B cell (primary cell): ENCODE measurements at places on chromosomes 7 and 10.

GRCh38 chr7:30730097-30730496 is 21.8 kb upstream of the INMT start:
- H3K27ac ChIP-seq: no peak overlapping the region
- no peaks in the 10 kb centered on the region for H3K36me3 ChIP-seq
- no peak overlapping the region for H3K4me3 ChIP-seq
- peaks cover 18% of the 10 kb centered on the region for H3K4me1 ChIP-seq
- DNase-seq: no peak
- peaks cover 6% of the 10 kb centered on the region for H3K27me3 ChIP-seq

- no peaks in the 10 kb centered on the region for H3K36me3 ChIP-seq
- no peak overlapping the region for H3K4me3 ChIP-seq
- H3K27ac ChIP-seq: no peak overlapping the region
- H3K4me1 ChIP-seq: peaks cover 17% of the 10 kb centered on the region
- H3K27me3 ChIP-seq: no peaks in the 10 kb centered on the region
Observed at GRCh38 chr10:123203393-123204126, 49.4 kb downstream of the BUB3 start.

- DNase-seq: no peak
- no peaks in the 10 kb centered on the region for H3K27me3 ChIP-seq
- H3K36me3 ChIP-seq: no peaks in the 10 kb centered on the region
- H3K27ac ChIP-seq: no peak overlapping the region
- no peaks in the 10 kb centered on the region for H3K4me1 ChIP-seq
Observed at GRCh38 chr10:128137877-128138276, 11.7 kb upstream of the MKI67 start.

DNA sequence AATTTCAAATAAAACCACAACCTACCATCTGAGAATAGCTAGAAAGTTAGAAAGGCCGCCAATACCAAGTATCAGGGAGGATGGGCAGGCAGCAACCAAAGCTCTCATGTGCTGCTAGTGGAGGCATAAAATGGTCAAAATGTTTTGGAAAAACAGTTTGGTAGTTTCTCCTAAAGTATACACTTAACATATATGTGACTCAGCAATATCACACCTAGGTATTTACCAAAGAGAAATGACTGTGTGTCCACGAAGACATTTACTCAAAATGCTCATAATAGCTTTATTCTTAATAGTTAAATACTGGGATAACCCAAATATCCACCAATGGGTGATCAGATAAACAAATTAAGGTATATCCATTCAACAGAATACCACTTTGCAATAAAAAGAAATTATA is 14.3 kb downstream of the RHEB start:
- no peaks in the 10 kb centered on the region for H3K36me3 ChIP-seq
- no peak for DNase-seq
- H3K27me3 ChIP-seq: no peaks in the 10 kb centered on the region
- no peaks in the 10 kb centered on the region for H3K4me1 ChIP-seq
- H3K27ac ChIP-seq: no peak overlapping the region
- H3K4me3 ChIP-seq: no peak overlapping the region

DNA sequence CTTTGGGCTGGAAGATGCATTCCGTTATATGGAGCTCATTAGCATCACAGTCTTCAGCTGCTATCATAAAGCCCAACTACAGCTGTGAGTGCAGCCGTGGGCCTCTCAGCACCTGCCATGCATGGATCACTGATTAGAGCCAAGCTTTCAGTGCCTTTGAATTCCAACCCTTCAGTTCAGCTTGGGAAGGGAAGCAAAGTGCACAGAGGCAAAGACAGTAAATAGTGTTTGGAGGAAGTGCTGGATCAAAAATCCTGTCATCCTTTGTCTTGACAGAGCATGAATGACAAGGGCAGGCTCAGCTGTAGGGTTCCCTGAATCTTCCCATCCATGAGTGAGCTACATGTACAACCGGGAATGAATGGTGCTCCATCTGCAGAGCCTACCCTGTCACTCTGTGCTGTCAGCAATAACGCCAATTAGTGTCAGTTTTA is 153.7 kb downstream of the DNAJB9 start:
- H3K4me3 ChIP-seq: no peak overlapping the region
- no peaks in the 10 kb centered on the region for H3K27me3 ChIP-seq
- H3K36me3 ChIP-seq: no peaks in the 10 kb centered on the region
- DNase-seq: no peak
- no peaks in the 10 kb centered on the region for H3K4me1 ChIP-seq

DNA sequence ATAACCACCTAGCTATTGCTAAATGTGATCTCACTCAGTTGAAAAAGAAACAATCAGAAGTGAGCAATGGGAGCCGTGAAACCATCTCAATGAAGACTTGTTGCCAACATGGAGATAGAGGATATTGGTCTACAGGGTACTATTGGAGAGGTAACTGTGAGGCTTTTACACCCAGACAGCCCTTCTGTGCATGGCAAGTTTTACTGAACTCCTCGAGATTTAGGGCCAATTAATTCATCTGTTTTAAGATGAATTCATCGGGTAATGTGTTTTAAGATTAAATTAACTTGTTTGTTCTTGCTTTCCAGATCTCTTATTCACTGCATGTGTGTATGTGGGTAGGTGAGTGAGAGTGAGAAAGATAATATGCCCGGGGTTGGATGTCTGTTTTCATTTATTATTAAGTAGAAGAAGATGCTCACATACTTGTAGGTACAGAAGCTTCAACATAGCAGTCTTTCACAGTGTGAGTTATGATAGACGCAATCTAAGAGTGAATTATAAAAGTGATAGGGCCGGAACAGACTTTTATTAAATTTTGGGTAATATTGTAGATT is 323.8 kb downstream of the EXOC4 start:
- no peak overlapping the region for H3K4me3 ChIP-seq
- H3K4me1 ChIP-seq: no peaks in the 10 kb centered on the region
- no peaks in the 10 kb centered on the region for H3K36me3 ChIP-seq

DNA sequence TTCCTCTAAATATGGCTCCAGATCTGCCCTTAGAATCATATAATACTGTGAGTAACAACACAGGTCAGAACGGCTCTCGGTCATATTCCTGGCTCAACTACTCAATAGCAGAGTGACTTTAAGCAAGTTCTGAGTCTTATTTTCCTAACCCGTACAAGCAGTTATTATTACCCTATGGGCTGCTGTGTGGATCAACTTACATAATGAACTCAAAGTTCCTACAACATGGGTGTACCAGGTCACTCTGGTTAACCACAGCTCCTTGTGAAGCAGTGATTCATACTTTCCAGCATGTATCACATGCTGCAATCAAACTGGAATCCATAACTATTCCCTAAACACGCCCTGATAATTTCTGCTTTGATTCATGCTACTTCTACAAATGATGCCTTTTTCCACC is 107.3 kb downstream of the LRRN3 start:
- no peak overlapping the region for H3K27ac ChIP-seq
- H3K4me1 ChIP-seq: no peaks in the 10 kb centered on the region
- no peak overlapping the region for H3K4me3 ChIP-seq
- no peaks in the 10 kb centered on the region for H3K36me3 ChIP-seq
- DNase-seq: no peak
- H3K27me3 ChIP-seq: no peaks in the 10 kb centered on the region

DNA sequence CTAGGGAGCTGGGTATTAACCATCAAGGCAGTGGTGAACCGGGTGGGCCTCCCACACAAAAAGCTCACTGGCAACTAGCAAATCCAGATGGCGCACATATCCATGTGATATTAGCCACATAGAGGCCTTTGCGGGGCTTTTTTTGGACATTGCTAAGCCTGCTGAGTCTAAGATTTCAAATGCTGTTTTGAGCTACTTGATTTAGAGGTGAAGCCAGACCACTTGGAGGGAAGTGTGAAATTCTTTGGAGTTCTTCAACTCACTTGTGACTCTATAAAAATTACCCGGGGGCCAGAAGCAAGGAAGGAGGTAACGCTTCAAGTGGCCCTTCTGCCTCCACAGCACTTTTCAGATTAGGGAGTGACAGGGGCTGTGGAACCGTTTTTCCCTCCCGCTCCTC is 619.8 kb upstream of the GALNT17 start:
- no peak for DNase-seq
- no peak overlapping the region for H3K27ac ChIP-seq
- no peaks in the 10 kb centered on the region for H3K4me1 ChIP-seq
- no peaks in the 10 kb centered on the region for H3K36me3 ChIP-seq
- H3K27me3 ChIP-seq: no peaks in the 10 kb centered on the region

GRCh38 chr10:22372917-22373316 is 27.6 kb downstream of the SPAG6 start:
- H3K27me3 ChIP-seq: no peaks in the 10 kb centered on the region
- DNase-seq: no peak
- H3K27ac ChIP-seq: no peak overlapping the region
- no peak overlapping the region for H3K4me3 ChIP-seq

GRCh38 chr10:68092512-68092911 is 16.8 kb upstream of the MYPN start:
- no peak overlapping the region for H3K27ac ChIP-seq
- no peak overlapping the region for H3K4me3 ChIP-seq
- H3K27me3 ChIP-seq: no peaks in the 10 kb centered on the region
- no peak for DNase-seq
- H3K4me1 ChIP-seq: peaks cover 6% of the 10 kb centered on the region

DNA sequence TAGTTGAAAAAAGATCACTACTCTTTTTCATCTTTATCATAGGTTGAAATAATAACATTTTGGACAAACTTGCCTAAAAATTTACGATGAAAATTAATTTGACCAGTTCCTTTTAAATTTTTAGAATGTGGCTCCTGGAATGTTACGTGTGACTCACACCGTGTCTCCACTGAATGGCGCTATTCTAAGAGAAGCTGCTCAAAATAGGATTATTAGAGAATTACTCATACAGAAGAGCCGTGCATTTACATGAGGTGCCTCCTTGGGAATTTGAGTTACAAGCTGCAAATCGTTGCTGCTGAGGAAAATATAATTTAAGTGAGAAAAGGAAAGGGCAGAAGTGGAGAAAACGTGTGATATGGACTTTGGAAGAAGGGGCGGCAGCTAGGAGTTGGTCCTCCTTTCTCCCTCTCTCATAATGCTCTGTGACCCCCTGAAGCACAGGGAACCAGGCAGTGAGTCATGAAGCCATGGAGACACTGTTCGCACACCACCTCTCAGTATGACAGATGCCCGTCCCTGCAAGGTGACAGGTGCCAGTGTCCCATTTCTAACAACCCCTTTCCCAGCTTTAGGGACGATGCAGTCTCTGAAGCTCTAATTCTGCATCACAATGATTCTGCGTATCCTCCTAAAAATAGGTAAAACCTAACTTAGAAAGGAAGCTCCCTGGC is 323.2 kb upstream of the COBL start:
- H3K36me3 ChIP-seq: no peaks in the 10 kb centered on the region
- H3K4me3 ChIP-seq: no peak overlapping the region
- no peak overlapping the region for H3K27ac ChIP-seq
- DNase-seq: no peak
- no peaks in the 10 kb centered on the region for H3K27me3 ChIP-seq

GRCh38 chr10:68594405-68594804 is 34.3 kb downstream of the TET1 start:
- peaks cover 3% of the 10 kb centered on the region for H3K27me3 ChIP-seq
- H3K27ac ChIP-seq: no peak overlapping the region
- DNase-seq: no peak
- H3K4me3 ChIP-seq: no peak overlapping the region

DNA sequence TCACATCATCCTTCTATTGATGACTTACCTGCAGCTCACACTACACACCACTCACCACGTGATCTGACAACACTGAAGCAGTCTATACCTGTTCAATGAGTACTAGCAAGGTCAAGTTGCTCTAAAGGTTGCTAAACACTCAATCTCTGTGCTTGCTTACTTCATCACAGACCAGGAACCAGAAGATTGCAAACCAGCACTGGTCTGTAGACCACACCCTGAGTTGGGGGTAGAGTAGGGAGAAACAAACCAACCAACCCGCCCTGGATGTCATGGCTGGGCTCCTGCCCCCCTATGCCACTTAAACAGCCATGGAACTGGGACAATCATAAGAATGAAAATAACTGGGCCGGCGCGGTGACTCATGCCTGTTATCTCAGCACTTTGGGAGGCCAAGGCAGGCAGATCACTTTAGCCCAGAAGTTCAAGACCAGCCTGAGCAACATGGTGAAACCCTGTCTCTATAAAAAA is 19.6 kb downstream of the DLG5 start:
- peaks cover 8% of the 10 kb centered on the region for H3K27me3 ChIP-seq
- no peak overlapping the region for H3K27ac ChIP-seq
- no peak for DNase-seq
- H3K4me3 ChIP-seq: no peak overlapping the region
- no peaks in the 10 kb centered on the region for H3K36me3 ChIP-seq

DNA sequence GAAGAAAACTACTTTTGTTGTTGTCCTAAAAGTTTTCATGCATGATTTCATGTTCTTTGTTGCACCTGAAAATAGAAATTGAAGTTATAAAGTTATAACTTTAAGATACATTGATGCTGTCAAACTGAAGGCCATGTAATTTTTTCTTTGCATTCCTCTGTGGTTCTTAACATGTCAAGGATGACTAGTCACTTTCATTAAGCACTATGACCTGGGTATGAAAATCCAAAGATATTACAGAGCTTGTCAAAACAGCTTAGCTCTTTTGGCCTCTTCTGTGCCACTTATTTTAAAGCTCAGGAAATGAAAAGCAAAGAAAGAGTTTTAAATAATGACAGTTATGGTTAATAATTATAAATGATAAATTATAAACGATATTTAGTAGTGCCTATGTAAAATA is 241.6 kb upstream of the CACNA2D1 start:
- no peak for DNase-seq
- no peaks in the 10 kb centered on the region for H3K36me3 ChIP-seq
- H3K4me1 ChIP-seq: no peaks in the 10 kb centered on the region
- H3K4me3 ChIP-seq: no peak overlapping the region
- H3K27ac ChIP-seq: no peak overlapping the region

DNA sequence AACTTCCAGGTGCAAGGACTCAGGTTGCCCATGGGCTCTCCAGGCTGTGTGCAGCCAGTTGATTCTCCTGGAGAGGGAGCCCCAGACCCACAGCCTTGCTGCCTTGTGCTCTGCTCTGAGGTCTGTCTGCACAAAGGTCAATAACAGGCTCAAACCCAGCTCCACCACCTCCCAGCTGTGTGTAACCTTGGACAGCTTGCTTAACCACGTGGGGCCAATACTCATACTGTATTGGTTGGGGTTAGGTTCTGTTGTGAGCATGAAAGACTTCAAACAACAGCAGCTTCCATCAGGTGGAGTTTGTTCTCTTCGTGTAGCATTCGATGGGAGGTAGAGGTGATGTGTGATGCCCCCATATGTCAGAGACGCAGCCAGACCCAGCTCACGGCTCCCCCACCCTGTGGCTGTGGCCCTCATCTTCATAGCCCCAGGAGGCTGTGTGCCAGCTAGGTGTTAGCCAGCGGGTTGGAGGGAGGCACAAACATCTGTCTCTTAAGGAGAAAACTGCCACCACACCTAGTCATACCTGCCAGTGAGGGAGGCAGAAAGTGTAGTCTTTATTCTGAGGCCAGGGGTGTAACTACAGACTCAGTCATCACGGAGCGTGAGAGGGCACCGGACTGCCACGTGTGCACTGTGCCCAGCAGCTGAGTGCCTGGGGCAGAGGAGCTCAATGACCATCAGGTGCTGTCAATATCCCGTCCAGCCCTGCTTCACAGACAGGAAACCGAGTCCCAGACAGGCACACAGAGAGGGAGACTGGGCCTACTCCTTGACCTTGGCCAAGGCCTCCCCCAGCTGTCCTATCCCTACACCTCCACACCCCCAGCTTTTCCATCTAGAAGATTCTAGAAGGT is 8.1 kb upstream of the POLD2 start:
- DNase-seq: no peak
- no peaks in the 10 kb centered on the region for H3K36me3 ChIP-seq
- no peak overlapping the region for H3K27ac ChIP-seq

GRCh38 chr10:77905086-77905748 is 21.3 kb downstream of the DLG5 start:
- H3K36me3 ChIP-seq: no peaks in the 10 kb centered on the region
- no peaks in the 10 kb centered on the region for H3K27me3 ChIP-seq
- no peaks in the 10 kb centered on the region for H3K4me1 ChIP-seq
- H3K4me3 ChIP-seq: no peak overlapping the region
- H3K27ac ChIP-seq: no peak overlapping the region
